ENCODE measurements at places on chromosomes 5 and 9.

GRCh38 chr5:33441241-33442177, 744 bp downstream of the TARS1 start:
- DNase-seq = peak; percentile 73

DNA sequence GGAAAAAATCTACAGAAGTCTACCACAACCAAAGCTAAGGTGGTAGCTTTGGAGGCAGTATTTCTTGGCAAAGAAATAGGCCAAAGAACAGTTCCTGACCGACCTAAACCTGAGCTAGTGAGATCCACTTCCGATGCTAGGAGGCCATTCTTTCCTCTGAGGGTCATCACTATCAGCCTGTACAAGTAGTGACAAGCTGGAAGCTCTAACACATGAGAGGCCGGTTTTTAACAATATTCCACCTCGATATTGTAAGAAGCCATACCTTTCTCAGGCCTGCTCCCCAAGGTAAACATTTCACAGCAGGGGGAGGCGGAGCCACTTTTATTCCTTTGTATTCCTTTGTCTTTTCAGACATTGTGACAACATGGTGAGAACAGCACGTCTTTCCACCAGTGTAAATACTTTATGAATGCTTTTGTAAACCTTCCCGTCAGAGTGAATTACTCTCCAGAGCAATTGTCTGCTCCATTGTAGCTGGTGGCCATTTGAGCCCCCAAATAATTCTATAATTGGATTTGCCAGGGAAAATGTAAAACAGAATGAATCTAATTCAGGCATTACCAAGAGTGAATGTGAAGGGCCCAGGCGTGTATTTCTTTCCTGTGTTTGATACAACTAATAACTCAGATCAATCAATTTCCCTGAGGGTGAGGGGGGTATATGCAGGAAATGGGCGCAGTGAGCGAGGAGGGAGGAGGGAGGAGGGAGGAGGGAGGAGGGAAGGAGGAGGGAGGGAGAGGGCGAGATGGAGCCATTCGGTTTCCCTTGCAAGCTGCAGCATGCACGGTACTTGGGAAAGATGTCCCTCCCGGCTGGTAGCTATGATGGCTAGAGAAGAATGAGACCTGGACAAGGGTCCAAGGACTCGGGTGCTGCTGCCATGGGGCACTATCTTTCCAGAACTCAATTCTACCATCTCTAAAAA, 166.6 kb downstream of the CDK5RAP2 start:
- DNase-seq = no peak

- no peak for DNase-seq
Measured at GRCh38 chr9:132237481-132237880, 75.6 kb downstream of the NTNG2 start.

GRCh38 chr5:42751044-42751443, 5.6 kb upstream of the CCDC152 start:
- no peak for DNase-seq

- no peak for DNase-seq
Measured at GRCh38 chr9:127159949-127160610, 37.6 kb upstream of the ANGPTL2 start.

DNA sequence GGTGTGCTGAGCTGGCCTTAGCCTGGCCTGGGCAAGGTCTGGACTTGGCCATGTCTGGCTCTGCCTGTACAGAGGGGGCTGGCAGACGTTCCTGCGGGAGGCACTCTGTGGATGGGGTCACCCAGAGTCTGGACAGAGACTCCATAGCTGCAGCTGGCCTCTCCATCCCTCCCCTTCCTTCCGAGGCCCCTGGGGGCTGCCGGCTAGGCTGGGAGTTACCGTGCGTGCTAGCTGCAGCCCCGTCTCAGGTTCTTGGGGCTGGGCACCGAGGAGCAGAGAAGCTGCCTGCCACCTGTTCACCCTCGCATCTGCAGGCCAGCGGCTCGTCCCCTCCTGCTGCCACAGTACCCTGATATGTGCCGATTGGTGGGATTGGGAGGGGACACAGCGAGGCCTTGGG, 63.4 kb downstream of the RXRA start:
- no peak for DNase-seq

DNA sequence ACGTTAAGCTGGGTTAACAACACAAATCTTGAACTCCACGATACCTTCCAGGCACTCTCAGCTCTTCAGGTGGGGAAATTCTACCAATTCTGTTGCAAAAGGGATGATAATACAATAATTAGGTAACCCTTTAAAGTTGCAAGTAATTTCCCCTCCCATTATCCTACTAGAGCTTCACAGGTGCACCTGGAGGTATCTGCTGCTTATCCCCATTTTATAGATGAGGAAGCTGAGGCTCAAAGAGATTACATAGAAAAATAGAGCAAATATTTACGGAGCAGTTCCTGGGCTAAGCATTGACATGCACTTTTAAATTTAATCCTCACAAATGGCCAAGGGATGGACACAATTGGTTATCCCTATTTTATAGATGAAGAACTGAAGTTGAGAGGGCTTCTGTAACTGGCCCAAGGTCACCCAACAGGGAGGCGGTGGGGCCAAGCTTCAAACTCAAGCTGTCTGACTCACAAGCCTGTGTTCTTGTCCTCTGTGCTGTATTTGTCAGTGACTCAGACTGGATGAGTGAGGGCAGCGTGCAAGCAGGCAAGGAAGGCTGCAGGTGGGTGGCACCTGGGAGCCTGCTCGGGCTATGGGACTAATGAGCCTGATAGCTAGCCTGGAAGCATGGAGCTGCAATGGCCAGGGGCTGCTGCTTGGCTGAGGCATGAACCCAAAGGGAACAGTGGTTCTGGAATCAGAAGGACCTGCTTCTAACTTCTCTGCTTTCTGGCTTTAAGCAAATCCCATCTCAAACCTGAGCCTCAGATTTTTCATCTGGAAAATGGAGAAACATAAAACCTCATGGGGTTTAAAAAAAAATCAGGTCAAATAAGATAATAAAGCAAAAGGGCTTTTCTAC, 105.5 kb downstream of the PDE6A start:
- no peak for DNase-seq

DNA sequence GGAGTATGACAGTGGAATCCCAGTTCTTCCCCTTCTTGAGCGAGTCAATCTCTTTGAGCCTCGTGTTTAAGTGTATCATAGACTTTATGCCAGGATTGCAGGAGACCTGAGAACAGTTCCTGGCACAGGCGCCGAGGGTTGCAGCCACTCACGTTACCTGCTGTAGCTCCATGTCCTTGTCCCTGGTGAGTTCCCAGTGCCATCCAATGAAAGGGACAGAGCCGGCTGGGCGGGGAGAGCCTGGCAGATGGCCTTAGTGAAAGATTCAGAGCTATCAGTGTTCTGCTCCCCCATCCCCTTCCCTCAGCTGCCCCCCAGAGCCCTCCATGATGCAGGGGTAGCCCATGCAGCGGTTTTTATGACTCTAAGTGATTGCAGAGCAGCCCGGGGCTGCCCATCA, 554.0 kb downstream of the BNC2 start:
- no peak for DNase-seq

DNA sequence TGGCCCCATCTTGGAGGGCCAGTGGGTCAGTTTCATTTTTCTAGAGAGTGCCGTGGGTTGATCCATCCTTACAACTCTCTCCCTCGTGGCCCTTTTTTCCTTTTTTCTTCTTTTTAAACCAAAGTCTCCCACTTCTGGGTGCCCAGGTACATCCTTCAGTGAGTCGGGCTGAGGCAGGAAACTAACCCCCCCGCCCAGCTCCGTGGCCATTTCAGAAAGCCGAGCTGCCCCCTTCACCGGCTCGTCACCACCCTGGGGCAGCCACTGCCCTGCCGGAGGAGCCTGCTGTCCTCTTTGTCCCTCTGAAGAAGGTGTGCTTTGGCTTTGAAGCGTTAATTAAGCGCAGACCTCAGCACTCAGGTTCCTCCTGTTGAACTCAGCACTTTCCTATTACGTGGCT, 5.2 kb downstream of the CFAP77 start:
- DNase-seq = no peak

DNA sequence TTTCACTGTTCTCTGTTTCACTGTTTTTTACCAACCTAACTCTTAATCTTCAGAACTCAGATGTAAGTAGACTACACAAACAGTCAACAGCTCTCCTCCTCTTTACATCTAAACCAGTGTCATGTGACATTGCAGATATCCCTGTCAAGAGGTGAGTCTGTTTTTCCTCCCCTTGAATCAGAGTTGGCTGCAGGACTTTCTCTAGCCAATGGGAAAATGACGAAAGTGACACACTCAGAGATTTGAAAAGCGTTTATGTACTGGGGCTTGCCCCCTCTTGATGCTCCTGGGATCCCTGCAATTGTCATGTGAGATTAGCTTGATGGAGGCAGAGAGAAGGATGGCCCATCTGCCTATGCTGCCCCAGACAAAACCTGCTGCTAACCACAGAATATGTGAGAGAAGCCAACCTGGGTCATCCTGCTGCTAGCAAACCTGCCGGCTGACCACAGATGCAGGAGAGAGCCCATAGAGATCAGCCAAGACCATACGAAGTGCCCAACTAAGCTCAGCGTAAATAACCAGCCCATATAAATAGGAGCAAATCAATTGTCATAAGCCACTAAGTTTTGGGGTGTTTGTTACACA, 111.1 kb downstream of the ASTN2 start:
- DNase-seq = no peak

GRCh38 chr5:76074487-76075065, 8.6 kb upstream of the SV2C start:
- no peak for DNase-seq

DNA sequence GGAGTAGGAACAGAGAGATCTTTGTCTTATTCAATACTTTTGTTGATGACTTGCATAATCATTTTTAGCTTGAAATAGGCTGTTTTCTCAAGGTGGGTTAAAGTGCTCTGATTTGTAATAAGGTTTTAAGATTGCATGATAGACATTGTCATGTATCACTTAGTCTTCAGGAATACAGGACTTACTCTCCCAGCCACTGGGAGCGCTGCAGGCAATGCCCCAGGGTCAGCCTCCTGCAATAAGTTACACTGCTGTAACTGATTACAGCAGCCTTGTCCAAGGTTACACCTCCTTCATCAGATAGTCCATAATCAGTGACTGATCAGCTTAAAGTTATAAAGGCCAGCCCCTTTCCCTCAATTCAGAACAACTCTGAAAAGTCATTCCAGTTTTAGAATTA, 218.6 kb downstream of the ESM1 start:
- DNase-seq = no peak

GRCh38 chr9:132583584-132584304, 1.3 kb downstream of the BARHL1 start:
- no peak for DNase-seq

DNA sequence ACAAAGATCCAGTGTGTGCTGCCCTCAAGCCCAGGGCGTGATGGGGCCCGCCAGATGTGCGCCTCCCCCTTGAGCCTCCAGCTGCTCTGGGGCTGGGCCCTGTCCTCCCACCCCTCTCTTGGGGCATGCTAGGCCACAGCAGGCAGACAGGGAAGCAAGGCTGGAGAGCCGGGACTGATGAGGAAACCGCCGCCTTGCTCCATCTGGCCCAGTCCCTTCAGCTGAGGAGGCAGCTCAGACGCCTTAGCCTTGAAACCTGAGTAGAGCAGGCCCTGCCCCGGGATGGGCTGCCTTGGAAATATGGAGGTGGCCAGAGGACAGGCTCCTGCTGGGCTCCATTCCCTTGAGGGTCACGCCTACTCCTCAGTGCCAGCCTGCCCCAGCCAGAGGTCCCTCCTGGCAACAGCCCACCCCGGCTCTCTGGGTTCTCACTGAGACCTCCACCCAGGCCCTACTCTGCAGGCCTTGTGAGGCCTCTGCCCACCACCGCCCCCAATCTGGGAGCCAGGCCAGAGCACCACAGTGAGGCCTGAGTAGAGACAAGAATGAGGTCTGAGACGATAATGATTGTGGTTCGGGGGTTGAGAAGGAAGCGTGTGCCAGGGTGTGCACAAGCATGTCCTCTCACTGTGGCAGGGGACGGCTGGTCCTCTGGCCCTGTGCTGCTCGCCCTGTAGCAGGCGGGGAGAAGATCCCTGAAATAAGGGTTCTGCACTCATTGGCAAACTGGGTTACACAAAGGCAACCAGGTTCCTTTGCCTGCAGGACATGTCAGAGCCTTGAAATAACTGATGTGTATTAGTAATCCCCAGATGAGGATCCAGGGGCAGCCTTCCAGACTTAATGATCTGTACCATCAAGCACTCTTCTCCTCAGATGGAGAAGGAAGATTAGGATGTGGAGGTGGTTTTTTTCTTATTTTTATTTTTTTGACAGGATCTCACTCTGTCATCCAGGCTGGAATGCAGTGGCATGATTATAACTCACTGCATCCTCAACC, 30.9 kb downstream of the CXXC5 start:
- no peak for DNase-seq

- DNase-seq = no peak
Measured at GRCh38 chr9:127862075-127863011, 7.9 kb upstream of the ENG start.

DNA sequence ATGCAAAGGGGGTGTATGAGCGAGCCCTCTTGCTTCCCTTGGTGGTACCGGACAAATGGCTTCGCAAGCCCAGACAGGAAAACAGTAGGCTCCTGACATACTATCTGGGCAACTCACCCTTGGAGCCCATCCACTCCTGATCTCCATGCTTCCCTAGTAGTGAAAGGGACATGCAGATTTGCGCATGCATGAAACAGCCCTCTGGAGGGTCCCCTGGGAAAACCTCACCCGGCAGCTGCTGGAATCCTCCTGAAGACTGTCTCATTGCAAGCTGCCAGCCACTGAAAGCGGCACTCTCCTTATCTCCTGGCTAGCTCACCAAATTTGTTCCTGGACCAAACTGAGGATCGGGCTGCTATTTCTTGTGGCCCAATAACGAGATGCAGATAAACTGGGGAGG, 10.2 kb downstream of the ZNF169 start:
- no peak for DNase-seq

DNA sequence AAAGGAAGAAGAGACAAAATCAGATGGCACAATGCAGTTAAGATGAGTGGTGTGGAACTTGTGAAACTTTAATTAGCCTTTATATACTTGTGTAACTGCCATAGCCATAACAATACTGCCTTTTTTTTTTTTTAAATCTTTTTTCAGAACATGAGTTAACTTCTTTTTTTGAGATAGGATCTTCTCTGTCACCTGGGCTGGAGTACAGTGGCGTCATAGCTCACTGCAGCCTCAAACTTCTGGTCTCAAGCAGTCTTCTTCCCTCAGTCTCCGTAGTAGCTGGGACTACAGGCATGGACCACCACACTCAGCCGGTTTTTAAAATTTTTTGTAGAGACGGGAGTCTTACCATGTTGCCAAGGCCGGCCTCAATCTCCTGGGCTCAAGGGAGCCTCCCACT, 37.2 kb downstream of the GPBP1 start:
- no peak for DNase-seq

GRCh38 chr9:98925956-98926355, 17.8 kb upstream of the COL15A1 start:
- no peak for DNase-seq

- DNase-seq = no peak
Measured at GRCh38 chr9:32497921-32498320, 28.1 kb downstream of the RIGI start.

DNA sequence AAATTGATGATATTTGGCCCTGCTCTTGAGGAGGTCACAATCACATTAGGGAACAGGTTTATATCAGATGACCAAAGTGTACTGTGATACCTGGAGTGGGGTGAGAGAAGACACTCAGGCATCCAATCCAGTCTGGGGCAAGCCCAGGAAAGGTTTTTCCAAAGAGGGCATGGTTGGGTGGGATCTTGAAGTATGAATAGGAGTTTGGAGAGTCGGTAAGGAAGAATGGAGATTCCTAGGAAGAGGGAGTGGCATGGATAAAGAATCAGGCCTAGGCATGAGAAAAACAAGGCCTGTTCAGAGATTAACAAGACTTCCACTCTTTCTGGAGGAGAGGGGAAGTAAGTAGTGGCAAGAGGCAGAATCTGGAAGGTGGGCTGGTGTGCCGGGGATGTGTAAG, 91.1 kb downstream of the MVB12B start:
- no peak for DNase-seq

All from fibroblast of the conjunctiva (primary cell).